ENCODE measurements at places on chromosomes 5 and 9. TPM values are rescaled to one million over a fixed set of nuclear protein-coding genes. Genes with fewer than 3 reads are reported as not detected.

DNA sequence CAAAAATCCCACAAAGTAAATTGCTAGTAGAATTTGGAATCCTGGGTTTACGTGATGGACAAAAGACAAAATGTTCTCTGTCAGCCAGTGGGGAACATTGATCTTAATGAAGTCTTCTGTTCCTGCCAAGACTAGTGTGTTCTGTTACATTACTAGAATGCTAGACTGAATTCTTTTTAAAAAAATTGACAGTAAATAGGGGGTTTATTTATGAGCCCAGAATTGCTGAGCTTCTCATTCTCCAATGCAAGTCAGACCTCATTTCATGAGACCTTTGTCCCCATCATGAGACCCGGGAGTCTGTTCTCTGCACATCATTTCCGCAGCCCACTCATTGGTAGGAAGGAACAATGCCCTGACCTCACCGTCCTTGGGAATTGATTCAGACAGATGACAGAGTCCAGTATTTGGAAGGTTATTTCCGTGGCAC is 173.8 kb upstream of the OTULINL start:
- H3K27me3 ChIP-seq, result no peaks in the 10 kb centered on the region
- no peaks in the 10 kb centered on the region for H3K4me1 ChIP-seq
- peaks cover 14% of the 10 kb centered on the region for H3K36me3 ChIP-seq
- no peak overlapping the region for H3K27ac ChIP-seq

- no peak overlapping the region for H3K4me3 ChIP-seq
- DNase-seq, result no peak
- no peaks in the 10 kb centered on the region for H3K27me3 ChIP-seq
- H3K36me3 ChIP-seq, result no peaks in the 10 kb centered on the region
- H3K4me1 ChIP-seq, result peaks cover 15% of the 10 kb centered on the region
Observed at GRCh38 chr5:119373449-119373858, 17.6 kb downstream of the TNFAIP8 start.

PTGES gene
- 1.1 TPM for total RNA-seq

DNA sequence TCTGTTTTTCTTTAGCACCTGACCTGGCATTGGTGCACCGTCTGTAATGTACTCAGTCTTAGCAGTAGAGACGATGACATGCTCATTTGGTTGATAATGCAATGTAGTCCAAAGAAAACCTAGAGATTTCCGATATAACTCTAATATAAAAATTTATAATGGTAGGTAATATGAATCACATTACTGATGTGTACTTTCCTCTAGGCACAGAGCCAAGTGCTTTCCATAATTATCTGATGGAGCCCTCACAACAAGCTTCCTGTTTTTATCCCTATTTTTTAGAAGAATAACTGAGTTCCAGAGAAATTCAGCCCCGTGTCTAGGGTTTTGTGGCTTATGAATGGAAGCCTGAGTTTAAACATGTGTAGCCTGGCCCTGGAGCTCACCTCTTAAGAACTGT is 53.7 kb downstream of the KDM4C start:
- no peaks in the 10 kb centered on the region for H3K27me3 ChIP-seq
- H3K27ac ChIP-seq, result no peak overlapping the region
- no peaks in the 10 kb centered on the region for H3K4me1 ChIP-seq

- no peak overlapping the region for H3K4me3 ChIP-seq
- peaks cover 13% of the 10 kb centered on the region for H3K36me3 ChIP-seq
- no peak overlapping the region for H3K27ac ChIP-seq
- H3K27me3 ChIP-seq, result no peaks in the 10 kb centered on the region
- no peak for DNase-seq
- H3K4me1 ChIP-seq, result no peaks in the 10 kb centered on the region
Observed at GRCh38 chr5:75694781-75695180, 22.5 kb downstream of the POC5 start.

GRCh38 chr9:87657190-87657589 is 68.7 kb upstream of the CTSL start:
- no peak for DNase-seq
- no peaks in the 10 kb centered on the region for H3K27me3 ChIP-seq
- no peak overlapping the region for H3K4me3 ChIP-seq
- H3K4me1 ChIP-seq, result peaks cover 19% of the 10 kb centered on the region
- H3K27ac ChIP-seq, result no peak overlapping the region

NEURL1B gene
- 6.1 TPM for total RNA-seq

Measured in neural crest cell (in vitro differentiated cells).